Activated CD4-positive, alpha-beta T cell treated with anti-CD3 and anti-CD28 coated beads, Interleukin-2, amount 10 ng/mL, durations not matched to agents 7 days and 5 days (primary cell): ENCODE measurements at places on chromosomes 2 and 18.

DNA sequence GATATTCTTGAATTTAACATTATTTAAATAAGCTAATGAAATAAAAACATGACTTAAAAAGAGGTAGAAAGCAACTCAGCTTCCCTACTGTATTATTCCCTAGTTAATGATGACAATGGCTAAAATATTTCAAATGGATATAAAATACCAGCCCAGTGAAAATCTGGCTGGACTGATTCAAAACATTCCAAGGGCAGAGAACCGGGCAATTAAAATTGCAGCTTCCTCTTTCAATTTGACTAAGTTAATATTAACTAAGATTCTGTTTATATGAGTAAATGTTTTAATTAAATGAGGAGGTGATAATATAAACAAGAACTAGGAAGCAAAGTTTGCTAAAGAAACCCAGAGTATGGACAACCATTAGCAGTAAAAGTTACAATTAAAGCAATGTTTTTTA, 65.6 kb downstream of the RAPH1 start:
- no peak for DNase-seq

DNA sequence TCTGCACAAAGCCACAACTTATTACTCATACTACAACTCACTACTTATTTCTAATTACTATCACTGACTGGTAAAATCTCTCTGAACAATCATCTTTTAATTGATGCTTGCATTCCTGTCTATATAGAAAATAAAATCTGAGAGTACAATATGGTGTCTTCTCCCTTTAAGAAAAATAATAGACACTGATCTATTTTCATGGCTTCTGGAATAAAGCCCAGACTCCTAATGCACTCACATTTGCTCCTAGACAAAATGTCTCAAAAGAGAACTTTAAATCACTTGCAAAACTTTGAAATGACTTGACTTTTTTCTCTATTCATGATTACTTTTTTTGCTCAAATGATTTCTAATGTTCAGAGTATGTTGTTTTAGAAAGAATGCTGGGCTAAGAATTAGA, 28.7 kb downstream of the ESCO1 start:
- DNase-seq = no peak

DNA sequence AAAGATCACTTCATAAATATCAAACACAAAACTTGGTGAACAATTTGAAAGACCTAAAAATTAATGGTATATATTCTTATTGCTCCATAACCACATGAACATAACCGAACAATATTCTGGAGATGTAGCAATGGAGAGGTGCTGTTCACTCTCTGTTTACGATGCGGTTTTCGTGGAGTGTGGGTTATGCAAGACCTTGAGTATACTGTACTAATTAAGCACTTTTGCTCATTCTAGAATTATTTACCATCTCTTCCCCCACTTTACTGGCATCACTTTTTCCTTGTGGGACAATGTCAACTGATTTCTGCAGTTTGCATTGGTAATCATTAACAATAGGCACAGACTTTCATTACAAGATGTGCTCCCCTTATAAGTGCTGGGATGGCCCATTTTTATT, 97.6 kb downstream of the RAPH1 start:
- no peak for DNase-seq

- DNase-seq = no peak
Measured at GRCh38 chr2:236040600-236041328, 127.4 kb downstream of the GBX2 start.

GRCh38 chr2:75822336-75822735, 111.6 kb upstream of the GCFC2 start:
- DNase-seq = no peak

DNA sequence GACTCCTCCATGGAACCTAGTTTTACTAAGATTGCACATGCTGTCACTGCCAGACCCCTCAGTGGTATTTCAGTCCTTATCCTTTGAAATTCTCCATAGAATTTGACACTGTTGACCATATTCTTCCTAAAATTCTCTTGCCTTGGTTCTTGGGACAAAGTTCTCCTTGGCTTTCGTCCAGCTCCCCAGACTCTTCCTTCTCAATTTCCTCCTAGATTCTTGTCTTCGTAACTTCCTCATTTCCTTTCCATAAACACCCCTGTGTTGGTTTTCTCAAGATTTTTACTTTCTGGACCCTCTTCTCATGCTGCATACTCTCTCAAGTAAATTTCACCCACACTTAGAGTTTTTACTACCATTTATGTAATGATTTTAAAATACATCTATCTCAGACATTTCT, 96.6 kb upstream of the TWSG1 start:
- no peak for DNase-seq

GRCh38 chr2:200765995-200766660, 45.6 kb upstream of the BZW1 start:
- no peak for DNase-seq

DNA sequence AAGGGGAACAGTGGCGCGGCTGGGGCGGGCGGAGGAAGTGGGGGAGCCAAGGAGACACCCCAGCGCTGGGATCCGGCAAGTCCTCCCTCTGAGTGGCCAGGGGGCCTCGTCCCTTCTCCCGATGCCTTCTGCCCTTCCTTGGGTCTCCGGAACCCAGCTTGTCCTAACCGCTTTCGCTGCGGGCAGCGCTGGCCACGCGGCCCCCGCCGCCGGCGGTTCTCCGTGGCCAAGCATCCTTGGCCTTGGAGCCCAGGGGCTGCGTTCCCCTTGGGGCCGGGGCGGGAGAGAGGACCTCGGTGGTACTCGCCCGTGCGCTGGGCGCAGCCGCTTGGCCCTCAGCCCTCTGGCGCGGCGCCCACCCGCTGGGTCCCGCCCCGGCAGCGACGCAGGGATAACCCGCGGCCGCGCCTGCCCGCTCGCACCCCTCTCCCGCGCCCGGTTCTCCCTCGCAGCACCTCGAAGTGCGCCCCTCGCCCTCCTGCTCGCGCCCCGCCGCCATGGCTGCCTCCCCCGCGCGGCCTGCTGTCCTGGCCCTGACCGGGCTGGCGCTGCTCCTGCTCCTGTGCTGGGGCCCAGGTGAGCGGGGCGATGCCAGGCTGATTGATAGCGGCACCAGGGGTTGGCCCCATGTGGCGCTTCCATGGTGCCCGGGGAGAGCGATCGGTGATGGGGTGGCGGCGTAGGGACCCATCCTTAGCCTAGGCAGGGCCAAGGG, 128.7 kb downstream of the UXS1 start:
- no peak for DNase-seq

DNA sequence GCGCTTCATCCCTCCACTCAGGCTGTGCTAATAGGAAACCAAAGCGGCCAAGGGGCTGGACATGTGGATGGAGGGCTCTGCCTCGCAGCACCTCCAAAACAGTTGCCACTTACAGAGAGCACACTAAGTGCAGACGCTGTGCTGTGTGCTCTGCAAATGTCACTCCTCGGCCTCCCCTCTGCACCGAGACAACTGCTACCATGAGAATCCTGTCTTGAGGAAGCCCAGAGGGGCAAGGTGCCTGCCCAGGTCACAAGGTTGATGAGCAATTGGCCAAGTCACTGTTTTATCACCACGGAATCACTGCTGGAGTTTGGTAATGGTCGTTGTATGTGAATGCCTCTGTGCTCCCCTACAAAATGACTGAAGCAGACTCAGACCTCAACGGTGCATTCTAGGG, 132.2 kb downstream of the SEPTIN10 start:
- no peak for DNase-seq

DNA sequence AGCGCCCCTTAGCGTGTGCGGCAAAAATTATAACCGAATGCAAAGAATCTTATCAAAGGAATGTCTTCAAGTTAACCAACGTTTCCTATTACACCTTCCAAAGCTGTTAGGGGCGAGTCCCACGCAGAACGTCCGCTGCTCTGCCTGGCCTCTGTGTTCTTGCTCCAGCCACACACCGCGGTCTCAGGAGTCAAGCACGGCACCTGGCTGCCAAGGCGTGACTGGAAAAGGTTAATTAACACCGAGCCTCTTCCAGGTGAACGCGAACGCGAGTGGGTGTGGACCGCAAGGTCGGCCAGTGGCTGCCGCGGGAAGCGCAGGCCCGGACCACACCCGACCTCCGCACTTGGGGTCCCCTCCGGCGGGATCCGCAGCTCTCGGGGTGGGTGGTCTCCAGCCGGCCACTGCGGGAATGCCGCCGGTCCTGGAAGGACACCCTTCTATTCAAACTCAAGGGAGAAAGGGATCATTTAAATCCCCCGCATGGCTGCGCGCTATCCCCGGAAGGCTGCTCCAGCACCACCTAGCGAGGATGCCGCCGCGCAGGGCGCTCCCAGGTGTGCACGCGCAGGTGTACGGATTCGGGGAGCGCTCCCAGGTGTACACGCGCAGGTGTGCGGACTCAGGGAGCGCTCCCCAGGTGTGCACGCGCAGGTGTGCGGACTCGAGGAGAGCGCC, 830 bp downstream of the CYB5A start:
- no peak for DNase-seq

DNA sequence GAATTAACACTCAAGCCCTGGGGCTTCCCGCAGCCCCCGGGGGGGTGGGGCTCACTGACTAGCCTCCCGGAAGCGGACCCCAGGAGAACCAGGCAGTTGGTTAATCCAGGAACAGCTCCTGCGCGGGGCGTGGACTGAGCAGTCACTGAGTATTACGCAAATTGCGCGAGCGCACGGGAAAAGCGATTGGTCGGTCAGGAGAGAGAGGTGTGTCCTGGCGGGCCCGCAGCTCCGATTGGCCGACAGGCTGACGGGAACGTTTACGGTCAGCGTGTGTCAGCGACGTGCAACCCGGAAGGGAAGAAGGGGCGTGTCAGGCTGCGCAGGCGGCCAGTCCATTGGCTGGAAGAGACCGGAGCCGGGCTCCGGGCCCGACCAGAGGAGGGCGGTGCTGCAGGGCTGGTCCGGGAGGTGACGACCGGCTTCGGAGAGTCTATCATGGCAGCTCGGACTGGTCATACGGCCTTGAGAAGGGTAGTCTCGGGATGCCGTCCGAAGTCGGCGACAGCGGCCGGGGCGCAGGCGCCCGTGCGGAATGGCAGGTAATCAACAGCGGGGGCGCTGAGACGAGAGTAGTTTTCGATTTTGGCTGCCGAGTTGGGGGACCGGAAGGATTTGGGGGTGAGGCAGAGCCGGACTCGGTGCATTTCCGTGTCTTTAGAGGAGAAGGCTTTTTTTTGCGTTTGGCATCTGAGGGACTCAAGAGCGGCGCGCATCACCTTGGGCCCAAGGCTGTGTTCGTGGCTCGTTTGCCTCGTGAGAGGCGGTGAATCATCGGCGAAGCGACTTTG, at the start of gene COQ10B:
TSS of gene COQ10B (plus strand) at position 430 of the 791 bp plus-strand sequence. CDS start at position 439, 9 bp downstream.
- peak; percentile 99 for DNase-seq
